ENCODE measurements at places on chromosomes 16 and 17.

DNA sequence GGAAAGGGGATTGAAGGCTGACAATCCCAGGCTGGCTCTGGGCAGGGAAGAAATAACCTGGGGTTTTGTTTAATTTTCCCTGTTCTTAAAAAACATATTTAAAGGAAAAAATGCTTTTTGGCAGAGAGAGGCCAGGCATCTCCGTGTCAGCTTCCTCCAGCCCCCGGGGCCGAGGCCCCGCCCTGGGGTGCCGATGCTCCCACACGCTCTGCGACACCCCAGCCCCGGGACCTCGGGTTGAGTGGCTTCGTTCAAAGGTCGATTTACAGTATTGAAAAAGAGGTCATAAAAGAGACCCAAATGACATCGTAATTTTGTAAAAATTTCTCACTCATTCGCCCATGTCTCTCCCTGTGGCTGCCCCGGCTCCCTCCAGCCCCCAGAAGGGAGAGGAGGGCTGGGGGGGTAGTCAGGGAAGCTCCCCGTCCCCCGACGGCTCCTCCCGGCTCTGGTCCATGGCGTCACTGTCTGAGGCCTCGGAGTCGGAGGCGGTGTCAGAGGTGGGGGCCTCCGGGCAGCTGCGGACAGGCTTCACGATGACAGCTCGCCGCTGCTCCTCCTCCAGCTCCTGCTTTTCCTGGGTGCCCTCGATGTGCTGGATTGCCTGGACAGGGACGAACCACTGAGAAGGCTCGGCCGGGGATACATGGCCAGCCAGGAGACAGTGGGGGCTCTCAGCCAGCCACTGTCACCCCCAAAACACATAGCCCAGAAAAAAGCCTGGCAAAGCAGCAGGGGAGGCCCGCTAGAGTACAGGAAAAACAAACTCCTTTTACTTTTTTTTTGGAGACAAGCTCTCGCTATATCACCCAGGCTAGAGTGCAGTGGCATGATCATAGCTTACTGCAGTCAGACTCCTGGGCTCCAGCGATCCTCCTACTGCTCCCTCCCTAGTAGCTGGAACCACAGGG is 14.9 kb downstream of the TFAP4 start:
- no peak for DNase-seq

GRCh38 chr17:37816950-37817349 is 72.1 kb upstream of the HNF1B start:
- DNase-seq: no peak

DNA sequence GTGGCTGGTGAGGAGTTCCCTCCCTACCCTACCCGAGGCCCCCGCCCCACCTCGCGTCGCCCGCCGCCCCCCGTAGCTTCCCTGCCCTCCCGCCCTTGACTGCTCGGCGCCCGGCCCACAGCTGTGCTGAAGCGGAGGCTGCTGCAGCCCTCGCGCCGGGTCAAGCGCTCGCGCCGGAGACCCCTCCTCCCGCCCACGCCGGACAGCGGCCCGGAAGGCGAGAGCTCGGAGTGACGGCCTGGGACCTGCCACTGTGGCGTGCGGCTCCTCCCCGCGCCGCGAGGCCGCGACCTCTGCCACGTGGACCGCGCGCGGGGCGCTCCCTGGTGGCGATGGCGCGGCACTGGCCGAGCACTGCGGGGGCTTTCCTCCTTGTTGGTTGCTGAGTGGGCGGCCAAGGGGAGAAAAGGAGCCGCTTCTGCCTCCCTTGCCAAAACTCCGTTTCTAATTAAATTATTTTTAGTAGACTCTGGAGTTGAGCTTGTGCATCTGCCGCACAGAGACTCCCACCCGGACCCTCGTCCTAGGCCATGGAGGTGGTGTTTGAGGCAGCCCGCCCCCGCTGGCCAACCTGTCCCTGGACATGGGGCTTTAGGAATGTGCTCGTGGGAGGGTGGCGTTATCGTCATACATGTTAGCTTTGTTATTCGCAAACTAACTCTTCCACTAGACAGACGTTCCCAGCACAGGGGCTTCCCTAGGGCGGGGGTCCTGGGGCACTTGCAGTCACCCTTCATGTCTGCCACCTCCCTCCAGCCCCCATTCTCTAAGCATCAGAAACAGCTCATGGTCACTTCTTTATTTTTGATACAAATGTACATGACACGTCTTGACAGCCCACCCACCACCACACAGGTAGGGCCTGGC is 4.4 kb downstream of the TP53I13 start:
- no peak for DNase-seq

DNA sequence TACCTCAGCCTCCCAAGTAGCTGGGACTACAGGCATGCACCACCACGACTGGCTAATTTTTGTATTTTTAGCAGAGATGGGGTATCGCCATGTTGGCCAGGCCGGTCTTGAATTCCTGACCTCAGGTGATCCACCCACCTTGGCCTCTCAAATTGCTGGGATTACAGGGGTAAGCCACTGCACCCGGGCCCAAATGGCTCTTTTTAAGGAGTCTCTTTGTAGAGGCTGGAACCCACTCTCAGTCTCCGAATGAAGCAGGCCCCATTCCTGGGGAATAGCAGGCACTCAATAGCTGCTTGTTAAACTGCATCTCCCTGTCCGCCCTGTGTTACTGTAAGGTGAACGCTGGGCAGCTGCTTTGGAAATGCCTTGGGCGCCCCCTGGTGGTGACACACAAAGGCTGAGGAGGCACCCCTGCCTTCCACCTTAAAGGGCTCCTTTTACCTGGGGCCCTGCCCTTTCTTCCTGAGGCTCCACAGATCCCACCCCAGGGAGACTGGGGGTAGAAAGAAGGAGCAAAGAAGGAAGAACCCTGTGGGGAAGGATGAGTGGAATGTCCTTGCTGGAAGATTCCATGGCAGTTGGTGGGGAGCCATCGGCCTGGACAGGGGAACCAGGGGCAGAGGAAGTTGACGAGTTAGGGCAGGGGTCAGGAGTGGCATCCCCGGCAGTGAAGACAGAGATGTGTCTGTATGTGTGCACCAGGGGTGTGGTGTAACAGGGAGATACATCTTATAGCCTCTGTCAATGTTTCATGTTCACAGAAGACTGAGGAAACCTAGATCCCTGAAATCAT is 6.1 kb upstream of the SP2 start:
- peak; percentile 83 for DNase-seq

- peak; percentile 47 for DNase-seq
These were observed 23.8 kb downstream of the SPHK1 start for GRCh38 chr17:76408037-76408849.

DNA sequence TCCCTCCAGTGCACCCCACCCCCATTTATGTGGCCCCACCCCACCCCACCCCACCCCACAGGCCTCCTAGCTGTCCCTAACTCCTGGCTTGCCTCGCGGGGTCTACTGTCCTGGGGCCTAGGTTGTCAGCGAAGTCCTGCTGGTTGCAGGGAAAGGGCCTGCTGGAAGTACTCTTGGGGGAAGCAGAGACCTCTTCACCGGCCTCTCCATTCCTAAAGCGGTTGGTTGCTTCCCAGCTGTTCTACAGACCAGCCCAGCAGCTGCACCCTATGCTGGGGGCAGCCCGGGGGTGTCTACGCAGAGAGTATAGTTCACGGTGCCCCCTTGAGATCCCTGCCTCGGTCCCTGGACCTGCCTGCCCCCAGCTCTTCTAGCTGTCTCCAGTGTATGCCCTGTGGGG is 56.2 kb downstream of the BAIAP2 start:
- no peak for DNase-seq

DNA sequence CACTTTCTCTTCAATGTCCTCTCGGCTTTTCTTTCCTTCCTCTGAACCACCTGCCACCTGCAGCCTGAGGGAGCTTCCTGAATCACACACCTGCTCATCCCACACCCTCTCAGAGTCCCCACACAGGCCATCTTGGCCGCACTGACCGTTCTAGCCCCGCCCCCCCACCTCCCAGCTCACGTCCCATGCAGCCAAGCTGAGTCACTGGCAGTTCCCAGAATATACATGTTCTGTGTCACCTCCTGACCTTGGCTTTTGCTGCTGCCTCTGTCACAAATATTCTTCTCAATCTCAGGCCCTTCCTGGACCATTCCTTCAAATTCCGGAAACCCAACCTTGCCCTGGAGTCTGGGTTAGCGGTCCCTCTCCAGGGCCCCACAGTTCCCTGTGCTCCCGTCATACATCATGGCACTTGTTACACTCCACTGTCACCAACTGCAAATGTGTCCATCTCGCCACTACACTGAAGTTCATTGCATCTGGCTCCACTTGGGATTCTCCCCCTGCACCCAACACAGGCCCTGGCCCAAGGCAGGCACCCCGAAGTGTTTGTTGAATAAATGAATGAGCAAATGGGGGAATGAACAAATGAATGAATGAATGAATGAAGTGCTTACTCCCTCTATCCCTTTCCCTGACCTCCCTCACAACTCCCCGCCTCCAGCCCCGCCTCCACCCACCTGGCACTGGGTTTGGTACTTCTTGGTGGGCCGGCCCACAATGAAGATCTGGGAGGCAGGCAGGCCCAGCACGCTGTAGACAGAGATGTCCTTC is 12.8 kb downstream of the PIMREG start:
- DNase-seq: no peak

DNA sequence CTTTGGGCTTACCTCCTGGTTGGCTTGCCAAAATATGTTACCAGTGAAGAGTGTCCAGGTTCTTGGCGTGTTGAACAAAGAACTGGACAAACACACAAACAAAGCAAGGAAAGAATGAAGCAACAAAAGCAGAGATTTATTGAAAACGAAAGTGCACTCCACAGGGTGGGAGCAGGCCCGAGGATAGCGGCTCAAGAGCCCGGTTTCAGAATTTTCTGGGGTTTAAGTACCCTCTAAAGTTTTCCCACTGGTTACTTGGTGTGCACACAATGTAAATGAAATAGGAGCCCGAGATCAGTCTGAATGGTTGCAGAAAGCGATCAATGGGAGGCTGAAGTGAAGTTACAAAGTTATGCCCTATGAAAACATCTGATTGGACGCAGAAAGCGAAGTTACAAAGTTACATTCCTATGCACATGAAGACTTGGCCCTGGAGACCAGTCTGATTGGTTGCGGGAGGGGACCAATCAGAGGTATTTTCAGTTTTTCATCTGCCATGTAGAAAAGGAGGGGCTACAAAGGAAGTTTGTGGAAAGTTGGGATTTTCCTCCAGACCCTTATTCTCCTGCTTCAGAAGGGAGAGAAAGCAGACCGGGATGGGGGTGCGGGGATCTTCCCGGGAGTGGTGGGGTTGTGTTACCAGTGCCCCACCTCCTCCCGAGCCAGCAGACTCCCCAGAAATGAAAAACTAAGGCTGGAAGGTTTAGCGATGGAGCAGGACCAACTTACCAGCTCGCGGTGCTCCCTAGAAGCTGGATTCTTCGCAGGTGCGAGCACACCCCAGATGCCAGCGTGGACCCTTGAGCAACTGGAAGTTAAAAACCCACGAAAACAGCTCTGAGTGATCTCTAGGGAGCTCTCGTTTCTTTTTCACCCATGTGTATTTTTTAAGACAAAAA is at the start of gene SLFN12:
SLFN12 (minus strand) TSS at position 325 of the 899 bp plus-strand sequence. CDS start 9,472 bp downstream, outside the sequence.
- DNase-seq: no peak

DNA sequence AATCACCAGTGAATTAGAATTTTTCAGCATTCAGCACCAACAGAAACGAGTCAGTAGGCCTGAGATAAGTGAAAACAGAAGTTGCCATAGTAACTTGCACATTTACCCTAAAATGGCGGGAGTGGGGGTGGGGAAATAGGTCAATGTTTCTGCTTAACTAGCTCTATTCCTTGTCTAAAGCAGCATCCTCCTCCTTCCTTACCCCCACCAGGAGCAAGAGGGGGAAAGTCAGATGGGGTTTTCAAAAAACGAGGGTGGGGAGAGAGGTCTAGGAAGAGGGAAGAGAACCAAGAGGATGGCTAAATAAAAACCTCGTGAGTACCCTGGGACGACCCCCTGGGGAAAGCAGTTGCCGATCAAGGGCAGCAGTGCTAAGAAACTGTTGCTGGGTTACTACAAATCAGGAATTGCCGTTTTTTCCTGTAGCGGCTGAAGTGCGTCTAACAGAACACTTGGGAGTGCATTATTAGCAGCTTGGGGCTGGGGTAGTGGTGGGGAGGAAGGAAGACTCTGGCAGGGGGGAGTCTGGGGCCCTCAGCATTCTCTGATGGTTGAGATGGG is 34.4 kb upstream of the MNT start:
- no peak for DNase-seq

- no peak for DNase-seq
These were observed at the start of gene HOXB13 for GRCh38 chr17:48728232-48729231. Gene HOXB13, minus strand, starts transcription at chr17:48728750. Its CDS starts 157 bp downstream, at chr17:48728593.

GRCh38 chr17:10234033-10234432 is 35.6 kb upstream of the GAS7 start:
- DNase-seq: no peak

- no peak for DNase-seq
These were observed at the start of gene OR1A2 for GRCh38 chr17:3197219-3197618. Gene OR1A2, plus strand, starts transcription at chr17:3197519. Its CDS starts 0 bp downstream, at chr17:3197519.

GRCh38 chr16:68395815-68396214 is 52.5 kb downstream of the SMPD3 start:
- no peak for DNase-seq

DNA sequence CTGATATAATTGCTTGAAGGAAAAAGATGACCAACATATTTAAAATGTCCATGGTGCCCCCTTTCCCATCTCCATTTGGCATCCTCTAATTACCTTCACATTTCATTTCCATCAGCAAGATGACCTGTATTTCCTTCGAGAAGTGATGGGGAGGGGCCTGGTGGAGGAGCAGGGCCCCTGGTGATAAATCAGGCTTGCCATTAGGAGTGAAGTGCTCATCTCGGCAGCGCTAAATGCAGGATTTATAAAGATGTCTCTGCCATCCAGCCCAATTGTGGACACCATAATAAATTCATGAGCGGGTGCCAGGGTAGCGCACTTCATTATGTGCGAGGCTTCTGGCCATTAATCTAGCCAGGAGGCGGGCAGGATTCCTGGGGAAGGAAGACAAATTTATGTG is 101.5 kb upstream of the IRX6 start:
- no peak for DNase-seq

- DNase-seq: no peak
These were observed 4.5 kb downstream of the PMP22 start for GRCh38 chr17:15260376-15261257.

DNA sequence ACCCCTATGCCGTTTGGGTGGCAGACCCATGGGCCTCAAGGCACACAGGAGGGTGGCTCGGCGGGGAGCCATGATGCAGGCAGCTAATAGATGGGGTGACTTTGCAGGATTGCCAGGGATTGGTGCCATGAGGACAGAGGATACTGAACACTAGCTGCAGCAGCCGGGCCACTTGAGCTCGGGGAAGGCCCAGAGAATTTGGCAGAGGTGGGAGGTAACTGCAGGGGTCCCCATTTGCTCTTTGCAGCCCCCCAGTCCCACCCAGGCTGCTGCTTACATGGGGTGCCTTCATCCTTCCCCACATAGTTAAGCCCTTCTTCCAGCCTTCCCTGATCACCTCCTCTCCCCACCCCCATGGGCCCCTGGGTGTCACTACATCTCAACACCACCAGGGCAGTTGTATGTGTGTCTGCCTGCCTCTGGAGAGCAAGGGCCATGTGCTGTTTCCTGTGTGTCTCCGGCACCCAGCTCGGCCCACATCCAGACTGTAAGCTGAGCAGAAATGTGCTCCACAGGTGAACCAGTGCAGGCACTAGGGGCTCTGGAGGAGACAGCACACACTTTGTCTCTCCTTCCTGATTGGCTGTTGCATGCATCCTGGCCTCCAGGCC is 52.0 kb downstream of the SREBF1 start:
- no peak for DNase-seq

- DNase-seq: no peak
These were observed 22.4 kb downstream of the NDEL1 start for GRCh38 chr17:8458128-8458527.

Measured in stimulated activated CD4-positive, alpha-beta T cell treated with anti-CD3 and anti-CD28 coated beads, Interleukin-1b, Interleukin-23, amount 100 ng/mL, for 1 hour (primary cell).